ENCODE measurements at places on chromosomes 5 and 9.

GRCh38 chr9:18459962-18460584 is 13.9 kb upstream of the ADAMTSL1 start:
- no peak for DNase-seq

GRCh38 chr5:91155274-91155673 is 227.8 kb downstream of the ARRDC3 start:
- DNase-seq: no peak

- no peak for DNase-seq
Measured at GRCh38 chr5:173628501-173628900, 12.1 kb upstream of the BOD1 start.

DNA sequence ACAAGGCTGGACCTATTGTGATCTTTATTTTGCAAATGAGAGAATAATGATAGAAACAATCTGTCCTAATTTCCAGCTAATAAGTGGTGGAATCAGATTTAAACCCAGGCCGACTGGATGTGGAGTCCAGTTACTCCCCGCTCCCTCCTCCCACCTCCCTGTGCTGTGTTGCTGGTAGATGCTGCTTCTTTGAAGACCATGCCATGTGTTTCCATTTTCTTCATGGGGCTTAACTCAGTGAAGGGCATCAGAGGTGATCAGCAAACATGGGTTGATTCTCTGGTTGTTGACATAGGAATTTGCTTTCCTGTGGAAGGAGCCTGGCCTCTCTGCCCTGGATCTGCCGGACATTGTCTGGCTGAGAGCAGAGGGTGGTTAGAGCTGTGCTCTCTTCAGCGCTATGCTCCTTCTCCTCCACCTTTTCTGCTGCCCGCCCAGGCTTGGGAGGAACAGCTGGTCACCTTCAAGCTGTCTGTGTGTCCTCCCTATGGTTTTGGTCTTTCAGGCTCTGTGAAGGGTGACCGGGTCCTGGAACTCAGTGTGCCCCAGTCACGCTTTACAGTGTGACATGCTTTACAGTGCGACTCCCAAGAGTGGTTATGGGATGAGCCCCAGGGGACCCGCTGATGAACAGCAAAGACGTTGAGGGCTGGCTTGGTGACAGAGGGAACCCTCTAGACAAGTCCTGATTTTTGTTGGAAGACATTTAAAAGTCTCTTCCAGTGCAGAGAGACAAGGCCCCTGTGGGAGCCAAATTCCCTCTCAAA is 68.4 kb upstream of the RPS23 start:
- no peak for DNase-seq

- DNase-seq: no peak
Measured at GRCh38 chr5:88875341-88876234, 7.4 kb downstream of the MEF2C start.

DNA sequence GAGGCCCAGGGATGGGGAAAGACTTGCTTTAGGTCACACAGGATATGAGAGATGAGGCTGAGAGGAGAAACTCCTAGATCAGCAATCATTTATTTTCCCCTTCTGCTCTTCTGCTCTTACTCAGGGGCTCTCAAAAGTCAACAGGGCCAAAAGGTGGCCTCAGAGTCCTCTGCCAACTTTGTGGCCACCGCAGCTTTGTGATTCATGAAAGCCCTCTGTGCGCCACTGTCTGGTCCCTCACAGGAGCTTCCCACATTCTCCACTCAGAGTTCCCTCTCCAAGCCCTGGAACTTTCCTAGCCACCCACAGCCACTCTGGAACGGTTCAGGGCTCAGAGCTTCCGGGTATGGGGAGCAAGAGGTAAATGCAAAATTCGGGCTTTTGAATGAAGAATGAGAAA is 82.4 kb downstream of the COL27A1 start:
- DNase-seq: no peak

DNA sequence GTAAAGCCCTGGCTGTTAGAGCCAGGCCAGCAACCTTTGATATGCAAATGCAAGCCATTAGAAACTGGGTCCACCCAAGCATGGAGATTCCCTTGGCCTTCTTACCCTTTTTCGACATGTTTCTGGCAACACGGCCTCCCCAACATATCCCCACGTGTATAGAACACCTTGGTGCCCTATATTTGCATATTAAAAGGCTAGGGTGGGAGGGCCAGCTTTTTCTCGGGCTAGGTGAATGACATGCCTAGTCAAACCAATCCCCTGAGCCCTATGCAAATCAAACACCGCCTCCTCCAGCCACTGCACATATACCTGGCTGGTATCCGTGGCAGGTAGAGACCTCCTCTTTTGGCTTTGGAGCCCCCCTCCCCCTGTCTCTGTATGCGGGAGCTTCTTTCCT is 55.6 kb upstream of the ZFR start:
- DNase-seq: no peak

DNA sequence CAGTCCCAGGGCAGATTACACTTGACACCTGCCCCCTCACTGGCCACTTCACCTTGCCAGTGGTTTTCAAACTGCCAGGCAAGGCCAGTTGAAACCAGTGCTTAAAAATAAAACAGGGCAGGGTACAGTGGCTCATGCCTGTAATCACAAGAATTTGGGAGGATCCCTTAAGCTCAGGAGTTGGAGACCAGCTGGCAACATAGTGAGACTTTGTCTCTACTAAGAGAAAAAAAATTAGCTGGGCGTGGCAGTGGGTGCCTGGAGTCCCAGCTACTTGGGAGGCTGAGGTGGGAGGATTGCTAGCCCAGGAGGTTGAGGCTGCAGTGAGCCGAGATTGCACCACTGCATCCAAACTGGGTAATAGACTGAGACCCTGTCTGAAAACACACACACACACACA is 58.1 kb downstream of the ROPN1L start:
- no peak for DNase-seq

DNA sequence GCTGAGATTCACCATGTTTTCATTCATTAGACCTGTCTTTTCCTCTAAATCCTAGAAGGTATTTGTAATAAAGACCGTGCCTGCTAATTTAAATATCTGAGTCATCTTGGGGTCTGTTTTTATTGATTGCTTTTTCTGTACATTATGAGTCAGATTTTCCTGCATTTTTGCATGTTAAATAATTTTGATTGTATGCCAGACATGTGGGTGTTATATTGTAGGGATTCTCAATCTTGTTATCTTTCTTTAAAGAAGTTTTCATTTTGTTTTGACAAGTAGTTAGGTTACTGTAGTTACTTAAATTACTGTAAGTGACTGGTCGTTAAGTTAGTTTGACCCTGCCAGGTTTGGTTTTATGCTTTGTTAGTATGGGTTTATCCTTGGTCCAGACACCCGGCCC is 35.1 kb downstream of the EXOSC2 start:
- no peak for DNase-seq
